Cardiac muscle cell (in vitro differentiated cells and primary cell): ENCODE measurements at places on chromosomes 4 and X.

DNA sequence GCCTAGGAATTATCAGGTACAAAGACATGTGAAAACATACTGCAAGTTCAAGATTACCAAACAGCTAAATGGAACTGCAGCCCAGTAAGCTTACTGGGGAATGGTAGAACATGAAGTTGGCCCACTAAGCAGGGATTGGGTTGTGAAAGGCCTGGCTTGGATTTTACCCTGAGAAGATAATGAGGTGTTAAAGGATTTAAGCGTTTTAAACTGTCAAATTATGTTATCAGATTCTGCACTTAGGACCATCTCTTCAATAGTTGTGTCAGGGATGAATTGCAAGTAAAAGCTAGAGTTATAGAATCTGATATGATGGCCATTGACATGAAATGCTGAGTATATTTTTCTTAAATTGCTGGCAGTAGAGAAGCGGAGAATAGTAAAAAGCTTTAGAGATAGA, 225.7 kb downstream of the GRID2 start:
- H3K27me3 ChIP-seq = no peaks in the 10 kb centered on the region
- no peaks in the 10 kb centered on the region for H3K36me3 ChIP-seq
- no peak for DNase-seq
- H3K4me1 ChIP-seq = no peaks in the 10 kb centered on the region

DNA sequence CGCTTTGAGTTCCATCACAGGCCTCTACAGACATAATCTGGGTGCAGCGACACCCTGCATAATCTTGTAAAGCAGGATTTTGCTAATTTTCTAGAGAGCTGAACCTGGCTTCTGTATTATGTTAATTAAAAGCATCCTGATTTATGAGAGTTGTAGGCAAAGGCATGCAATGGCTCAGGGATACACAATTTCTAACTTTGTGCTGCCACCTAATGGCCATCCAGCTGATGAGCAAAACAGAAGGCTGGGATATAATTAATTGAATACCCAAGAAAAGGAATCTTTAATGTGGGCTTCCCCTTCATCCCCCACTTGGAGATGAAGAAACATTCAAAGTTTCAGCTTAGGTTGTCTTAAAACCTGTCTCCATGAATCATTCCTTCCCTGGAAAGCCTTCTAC, 78.1 kb downstream of the BMP15 start:
- H3K36me3 ChIP-seq = no peaks in the 10 kb centered on the region
- H3K4me3 ChIP-seq = no peak overlapping the region
- no peaks in the 10 kb centered on the region for H3K4me1 ChIP-seq
- peak; percentile 43 for DNase-seq
- no peaks in the 10 kb centered on the region for H3K27me3 ChIP-seq
- H3K27ac ChIP-seq = no peak overlapping the region

DNA sequence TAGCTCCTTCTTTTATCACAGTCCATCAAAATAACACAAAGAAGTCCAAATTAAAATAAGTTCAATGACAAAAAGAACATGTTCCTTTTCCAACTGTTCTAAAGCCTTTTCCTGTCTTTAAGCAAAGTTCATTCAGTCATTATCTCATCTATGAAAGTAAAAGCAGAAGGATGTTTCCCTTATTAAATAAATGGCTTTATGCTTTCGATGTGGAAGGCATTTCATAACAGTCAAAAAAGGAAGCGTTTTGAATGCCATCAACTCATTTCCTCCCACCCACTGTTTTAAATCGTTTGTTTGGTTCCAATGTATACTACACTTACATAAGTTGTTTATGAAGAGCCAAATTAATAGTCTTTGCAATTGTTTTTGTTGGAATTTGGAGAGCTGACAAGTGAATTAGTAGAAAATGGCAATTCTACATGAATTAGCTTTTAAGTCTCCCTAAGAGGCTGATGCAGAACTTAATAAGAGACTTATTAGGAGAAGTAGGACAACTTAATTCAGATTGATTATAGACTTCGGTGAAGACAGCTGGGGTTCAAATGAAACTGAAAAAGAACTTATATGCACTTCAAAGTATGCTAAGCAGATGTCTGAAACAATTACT, 392.6 kb upstream of the FTHL17 start:
- no peak overlapping the region for H3K4me3 ChIP-seq
- H3K27ac ChIP-seq = no peak overlapping the region
- no peaks in the 10 kb centered on the region for H3K36me3 ChIP-seq
- no peaks in the 10 kb centered on the region for H3K27me3 ChIP-seq
- no peaks in the 10 kb centered on the region for H3K4me1 ChIP-seq
- DNase-seq = no peak

GRCh38 chrX:115437841-115438595, 123.0 kb upstream of the PLS3 start:
- H3K36me3 ChIP-seq = no peaks in the 10 kb centered on the region
- no peaks in the 10 kb centered on the region for H3K4me1 ChIP-seq
- no peak overlapping the region for H3K27ac ChIP-seq
- peak; percentile 46 for DNase-seq

DNA sequence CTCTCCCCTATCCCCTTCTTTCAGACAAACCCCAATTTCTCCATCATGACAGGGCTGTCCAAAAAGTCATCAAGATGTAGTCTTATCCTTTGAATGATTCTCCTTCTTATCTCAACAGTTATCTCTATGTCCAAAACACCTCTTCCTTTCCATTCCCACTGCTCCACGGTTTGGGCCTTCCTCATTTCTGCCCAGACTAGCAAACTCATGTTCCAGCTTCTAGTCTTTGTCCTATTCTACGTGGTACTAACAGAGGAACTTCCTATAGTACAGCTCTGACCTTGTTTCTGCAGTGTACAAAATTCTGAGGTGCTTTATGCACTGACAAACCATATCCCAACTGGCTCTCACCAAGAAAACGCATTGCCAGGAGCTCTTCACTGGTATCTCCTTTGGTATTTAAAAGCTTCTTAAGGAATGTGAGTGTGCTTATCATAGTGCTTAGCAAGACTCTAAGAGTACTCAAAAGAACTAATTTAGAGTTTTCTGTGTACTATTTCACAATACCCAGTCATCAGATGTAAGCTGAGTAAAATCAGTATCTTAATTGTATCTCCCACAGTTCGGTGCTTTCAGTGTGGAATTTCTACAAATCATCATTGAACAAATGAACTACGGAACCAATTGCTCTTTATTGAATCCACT, 65.5 kb downstream of the MAML3 start:
- no peaks in the 10 kb centered on the region for H3K27me3 ChIP-seq
- H3K27ac ChIP-seq = no peak overlapping the region
- DNase-seq = peak; percentile 68
- H3K4me1 ChIP-seq = peaks cover 37% of the 10 kb centered on the region
- H3K36me3 ChIP-seq = no peaks in the 10 kb centered on the region

DNA sequence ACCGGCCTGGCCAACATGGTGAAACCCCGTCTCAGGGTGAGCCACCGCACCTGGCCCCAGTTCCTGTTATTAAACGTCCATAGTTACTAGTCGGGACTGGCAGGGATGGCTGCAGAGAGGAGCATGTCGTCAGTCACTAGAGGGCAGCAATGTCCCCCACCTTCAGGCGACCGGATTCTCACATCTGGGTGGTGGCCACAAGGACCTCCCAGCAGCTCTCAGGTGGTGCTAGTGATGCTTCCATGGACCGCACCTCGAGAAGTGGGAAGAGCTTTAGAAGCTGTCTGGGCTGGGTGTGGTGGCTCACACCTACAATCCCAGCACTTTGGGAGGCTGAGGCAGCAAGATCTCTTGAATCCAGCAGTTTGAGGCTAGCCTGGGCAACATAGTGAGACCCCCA, 13.3 kb upstream of the IL3RA start:
- no peaks in the 10 kb centered on the region for H3K27me3 ChIP-seq
- no peaks in the 10 kb centered on the region for H3K36me3 ChIP-seq
- no peak overlapping the region for H3K4me3 ChIP-seq
- no peaks in the 10 kb centered on the region for H3K4me1 ChIP-seq
- peak; percentile 49 for DNase-seq

GRCh38 chr4:38105475-38106220, 145.4 kb downstream of the PTTG2 start:
- H3K36me3 ChIP-seq = no peaks in the 10 kb centered on the region
- peaks cover 22% of the 10 kb centered on the region for H3K4me1 ChIP-seq
- no peak overlapping the region for H3K27ac ChIP-seq
- H3K4me3 ChIP-seq = no peak overlapping the region
- no peak for DNase-seq

DNA sequence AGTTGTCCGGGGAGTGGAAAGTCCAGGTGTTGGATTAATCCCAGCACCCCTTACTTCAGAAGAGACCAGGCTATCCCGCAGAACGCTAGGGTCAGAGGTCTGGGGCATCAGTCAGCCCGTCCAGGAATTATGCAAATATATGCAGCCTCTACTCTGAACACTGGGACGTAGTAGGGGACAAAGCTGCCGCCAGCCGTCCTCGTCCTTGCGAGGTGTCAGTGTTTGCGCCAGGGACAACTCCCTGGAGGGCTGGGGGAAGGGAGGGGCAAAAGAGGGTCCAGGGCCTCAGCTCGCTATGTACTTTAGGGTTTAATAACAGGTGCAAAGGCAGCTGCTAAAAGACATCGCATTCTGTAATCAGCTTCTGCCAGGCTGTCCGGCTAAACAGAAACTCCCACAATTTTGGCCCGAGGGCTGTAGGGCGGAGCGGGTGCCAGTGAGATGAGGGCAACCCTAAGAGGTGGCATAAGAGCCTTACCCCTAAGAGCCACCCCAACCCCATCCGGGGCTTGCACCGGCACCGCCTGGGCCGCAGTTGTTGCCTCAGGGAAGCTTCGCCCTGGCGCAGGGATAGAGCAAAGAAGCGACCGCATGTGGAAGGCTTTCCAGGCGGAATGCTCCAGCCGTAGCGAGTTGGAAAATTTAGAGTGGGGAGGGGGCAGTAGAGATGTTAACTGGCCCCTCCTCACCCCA, 8.4 kb downstream of the HAND2 start:
- peak overlapping the region; percentile 96 for H3K4me3 ChIP-seq
- H3K36me3 ChIP-seq = peaks cover 25% of the 10 kb centered on the region
- DNase-seq = no peak
- peaks cover 9% of the 10 kb centered on the region for H3K27me3 ChIP-seq

- H3K27ac ChIP-seq = no peak overlapping the region
- DNase-seq = peak; percentile 50
- no peaks in the 10 kb centered on the region for H3K36me3 ChIP-seq
- H3K4me3 ChIP-seq = no peak overlapping the region
- no peaks in the 10 kb centered on the region for H3K27me3 ChIP-seq
Observed at GRCh38 chrX:39619182-39620009, 478.4 kb downstream of the BCOR start.

DNA sequence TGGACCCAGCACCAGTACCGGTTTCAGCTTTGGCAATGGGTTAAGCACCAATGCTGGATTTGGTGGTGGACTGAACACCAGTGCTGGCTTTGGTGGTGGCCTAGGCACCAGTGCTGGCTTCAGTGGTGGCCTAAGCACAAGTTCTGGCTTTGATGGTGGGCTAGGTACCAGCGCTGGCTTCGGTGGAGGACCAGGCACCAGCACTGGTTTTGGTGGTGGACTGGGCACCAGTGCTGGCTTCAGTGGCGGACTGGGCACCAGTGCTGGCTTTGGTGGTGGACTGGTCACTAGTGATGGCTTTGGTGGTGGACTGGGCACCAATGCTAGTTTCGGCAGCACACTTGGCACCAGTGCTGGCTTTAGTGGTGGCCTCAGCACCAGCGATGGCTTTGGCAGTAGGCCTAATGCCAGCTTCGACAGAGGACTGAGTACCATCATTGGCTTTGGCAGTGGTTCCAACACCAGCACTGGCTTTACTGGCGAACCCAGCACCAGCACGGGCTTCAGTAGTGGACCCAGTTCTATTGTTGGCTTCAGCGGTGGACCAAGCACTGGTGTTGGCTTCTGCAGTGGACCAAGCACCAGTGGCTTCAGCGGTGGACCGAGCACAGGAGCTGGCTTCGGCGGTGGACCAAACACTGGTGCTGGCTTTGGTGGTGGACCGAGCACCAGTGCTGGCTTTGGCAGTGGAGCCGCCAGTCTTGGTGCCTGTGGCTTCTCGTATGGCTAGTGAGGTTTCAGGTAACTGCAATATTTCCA, 9.8 kb downstream of the TRO start:
- no peaks in the 10 kb centered on the region for H3K27me3 ChIP-seq
- H3K27ac ChIP-seq = no peak overlapping the region
- H3K36me3 ChIP-seq = no peaks in the 10 kb centered on the region
- DNase-seq = no peak
